ENCODE measurements at places on chromosomes 1 and 21. TPM values are rescaled to one million over a fixed set of nuclear protein-coding genes. Genes with fewer than 3 reads are reported as not detected.

GRCh38 chr1:91889717-91890459 is 3.9 kb upstream of the TGFBR3 start:
- H3K4me3 ChIP-seq = no peak overlapping the region
- no peak for DNase-seq
- peaks cover 4% of the 10 kb centered on the region for H3K4me1 ChIP-seq
- peaks cover 19% of the 10 kb centered on the region for H3K27me3 ChIP-seq
- no peaks in the 10 kb centered on the region for H3K36me3 ChIP-seq

GRCh38 chr1:181482521-181483284 is 614 bp upstream of the CACNA1E start:
- peaks cover 4% of the 10 kb centered on the region for H3K4me1 ChIP-seq
- peaks cover 82% of the 10 kb centered on the region for H3K27me3 ChIP-seq
- H3K36me3 ChIP-seq = no peaks in the 10 kb centered on the region
- H3K27ac ChIP-seq = no peak overlapping the region
- DNase-seq = peak; percentile 89

GRCh38 chr1:203130358-203130985 is 2.9 kb downstream of the ADORA1 start:
- H3K4me3 ChIP-seq = no peak overlapping the region
- peaks cover 11% of the 10 kb centered on the region for H3K4me1 ChIP-seq
- peak; percentile 28 for DNase-seq
- H3K36me3 ChIP-seq = no peaks in the 10 kb centered on the region
- no peaks in the 10 kb centered on the region for H3K27me3 ChIP-seq

DNA sequence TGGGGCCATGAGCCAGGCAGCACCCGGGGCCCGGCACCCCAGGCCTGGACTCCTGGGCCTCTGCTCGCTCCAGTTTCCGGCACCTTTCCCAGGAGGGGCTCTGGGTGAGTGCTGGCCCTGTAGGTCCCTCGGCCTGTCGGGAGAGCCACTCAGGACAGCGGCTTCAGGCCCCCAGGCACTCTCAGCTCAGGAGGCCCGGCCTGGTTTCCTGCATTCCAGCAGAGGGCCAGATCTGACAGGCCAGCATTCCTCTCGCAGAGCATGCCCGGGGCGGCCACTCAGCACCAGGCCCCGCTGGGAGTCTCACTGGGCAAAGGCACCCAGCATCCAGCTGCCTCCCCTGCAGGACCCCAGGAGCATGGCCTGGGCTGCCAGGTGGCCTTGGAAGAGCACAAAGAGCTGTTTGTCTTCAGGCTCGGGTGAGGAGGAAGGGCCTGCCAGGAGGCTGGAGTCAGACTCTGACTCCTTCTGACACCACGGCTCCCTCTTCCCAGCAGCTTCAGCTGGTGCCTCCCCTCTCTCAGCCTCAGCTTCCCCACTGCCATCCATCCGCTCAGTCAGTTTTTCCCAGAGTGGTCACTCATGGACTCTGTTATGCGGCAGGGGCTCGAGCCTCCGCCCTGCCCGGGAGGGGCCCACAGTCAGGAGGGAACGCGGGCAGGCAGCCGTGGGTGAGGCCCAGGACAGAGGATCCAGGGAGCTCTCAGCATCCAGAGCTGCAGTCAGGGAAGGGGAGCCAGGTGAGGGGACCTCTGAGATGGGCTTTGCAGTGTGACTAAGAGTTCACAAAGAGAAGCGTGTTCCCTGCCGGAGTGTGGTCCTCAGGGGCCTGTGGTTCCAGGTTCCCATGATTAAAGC is 51.7 kb downstream of the WNT9A start:
- no peaks in the 10 kb centered on the region for H3K4me1 ChIP-seq
- H3K27ac ChIP-seq = no peak overlapping the region
- H3K36me3 ChIP-seq = no peaks in the 10 kb centered on the region
- no peak overlapping the region for H3K4me3 ChIP-seq
- no peaks in the 10 kb centered on the region for H3K27me3 ChIP-seq

RPTN gene
- not detected for total RNA-seq

Measured in endodermal cell (in vitro differentiated cells).